ENCODE measurements at places on chromosomes 12 and 14. TPM values are rescaled to one million over a fixed set of nuclear protein-coding genes. Genes with fewer than 3 reads are reported as not detected.

GRCh38 chr14:43145361-43145760 is 1361.7 kb downstream of the FSCB start:
- DNase-seq, result no peak

DNA sequence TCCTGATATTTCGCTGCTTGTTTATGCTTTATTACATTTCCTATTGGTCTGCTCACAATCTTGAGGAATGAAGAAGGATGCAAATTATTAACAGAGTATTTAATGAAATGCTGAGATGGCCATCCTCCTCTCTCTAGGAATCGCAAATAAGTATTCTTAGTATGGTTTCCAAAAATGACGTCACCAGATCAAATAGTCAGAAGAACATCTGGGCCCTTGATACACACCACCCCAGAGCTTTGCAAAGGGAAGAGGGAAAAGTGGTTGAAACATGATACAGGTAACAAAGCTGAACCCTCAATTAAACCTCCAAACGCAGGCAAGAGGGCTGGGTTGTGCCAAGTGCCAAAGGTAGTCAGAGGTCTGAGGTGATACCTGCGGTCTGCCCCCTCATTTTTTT is 107.3 kb downstream of the BCL11B start:
- DNase-seq, result no peak

GRCh38 chr14:58272588-58273372 is 25.6 kb upstream of the ARID4A start:
- DNase-seq, result peak; percentile 72

GRCh38 chr12:119115296-119115905 is 63.3 kb upstream of the HSPB8 start:
- DNase-seq, result peak; percentile 79

GRCh38 chr14:76088771-76089571 is 62.8 kb upstream of the GPATCH2L start:
- DNase-seq, result no peak

GRCh38 chr12:12387501-12387900 is 30.6 kb downstream of the BORCS5 start:
- DNase-seq, result no peak

DNA sequence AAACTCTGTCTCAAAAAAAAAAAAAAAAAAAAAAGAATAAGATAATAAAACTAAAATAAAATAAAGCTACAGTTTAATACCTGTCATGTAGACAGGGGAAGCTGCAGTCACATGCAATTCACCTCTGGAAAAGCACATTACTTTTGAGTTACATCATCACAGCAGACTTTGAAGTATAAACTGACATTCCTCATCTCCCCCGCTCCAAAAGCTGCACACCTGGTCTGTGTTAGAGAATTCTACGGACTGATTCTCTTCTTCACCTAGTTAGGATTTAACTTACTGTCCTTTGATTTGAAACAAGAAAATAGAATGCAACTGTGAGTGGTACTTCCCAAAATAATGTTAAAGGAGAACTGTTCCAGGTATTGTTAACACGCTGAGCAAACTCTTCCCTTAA is 25.1 kb downstream of the SPPL3 start:
- peak; percentile 23 for DNase-seq

DNA sequence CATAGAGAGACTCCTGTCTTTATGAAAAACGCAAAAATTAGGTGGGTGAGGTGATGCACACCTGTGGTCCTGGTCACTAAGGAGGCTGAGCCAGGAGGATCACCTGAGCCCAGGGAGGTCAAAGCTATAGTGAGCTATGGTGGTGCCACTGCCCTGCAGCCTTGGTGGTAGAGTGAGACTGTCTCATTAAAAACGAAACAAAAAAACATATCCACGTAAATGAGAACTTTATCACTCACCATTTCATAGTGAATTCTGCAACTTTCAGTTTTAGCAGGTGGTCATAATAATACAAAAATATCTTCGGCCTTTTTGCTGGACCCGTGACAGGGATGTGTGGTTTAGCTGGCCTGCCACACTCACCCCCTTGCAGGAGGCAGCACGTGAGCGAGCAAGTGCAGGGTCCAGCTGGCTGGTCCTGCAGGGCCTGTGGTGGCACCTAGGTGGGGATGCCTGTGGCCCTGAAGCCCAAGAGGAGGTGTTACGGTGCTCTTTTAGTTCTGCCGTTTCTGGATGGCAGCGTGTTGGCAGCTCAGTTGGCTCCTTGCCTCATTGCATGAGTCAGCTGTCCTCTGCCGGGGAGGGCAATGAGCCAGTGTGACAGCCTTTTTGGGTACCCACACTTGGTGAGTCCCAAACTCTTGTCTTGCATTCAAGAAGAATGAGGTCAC is 1330.7 kb upstream of the TMEM132C start:
- no peak for DNase-seq

DNA sequence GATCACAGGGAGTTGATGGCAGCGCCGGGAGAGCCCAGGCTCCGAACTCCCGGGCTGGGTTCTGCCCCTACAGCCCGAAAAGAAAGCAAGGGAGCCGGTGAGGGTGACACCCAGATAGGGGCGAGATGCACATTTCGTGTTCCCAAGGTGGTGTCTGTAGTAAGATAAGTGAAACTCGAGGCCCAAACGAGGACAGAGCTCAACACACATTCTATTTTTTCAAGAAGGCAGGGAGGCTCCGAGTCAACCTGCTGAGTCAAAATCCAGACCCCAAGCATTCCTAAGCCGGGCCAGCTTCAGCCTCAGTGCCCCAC is 24.2 kb upstream of the YY1 start:
- DNase-seq, result no peak

GRCh38 chr12:101759396-101760047 is 20.3 kb upstream of the SYCP3 start:
- peak; percentile 33 for DNase-seq

The ARHGEF40 gene
- 36.0 TPM for total RNA-seq

The MEG3 gene
- not detected for total RNA-seq

The KIF5A gene
- total RNA-seq, result 0.03 TPM

All from hepatocyte (in vitro differentiated cells).